NCI-H2081 (cell line): ENCODE measurements at places on chromosomes 16 and 17.

- DNase-seq, result no peak
These were observed 139.4 kb upstream of the TBX2 start for GRCh38 chr17:61260071-61260797.

DNA sequence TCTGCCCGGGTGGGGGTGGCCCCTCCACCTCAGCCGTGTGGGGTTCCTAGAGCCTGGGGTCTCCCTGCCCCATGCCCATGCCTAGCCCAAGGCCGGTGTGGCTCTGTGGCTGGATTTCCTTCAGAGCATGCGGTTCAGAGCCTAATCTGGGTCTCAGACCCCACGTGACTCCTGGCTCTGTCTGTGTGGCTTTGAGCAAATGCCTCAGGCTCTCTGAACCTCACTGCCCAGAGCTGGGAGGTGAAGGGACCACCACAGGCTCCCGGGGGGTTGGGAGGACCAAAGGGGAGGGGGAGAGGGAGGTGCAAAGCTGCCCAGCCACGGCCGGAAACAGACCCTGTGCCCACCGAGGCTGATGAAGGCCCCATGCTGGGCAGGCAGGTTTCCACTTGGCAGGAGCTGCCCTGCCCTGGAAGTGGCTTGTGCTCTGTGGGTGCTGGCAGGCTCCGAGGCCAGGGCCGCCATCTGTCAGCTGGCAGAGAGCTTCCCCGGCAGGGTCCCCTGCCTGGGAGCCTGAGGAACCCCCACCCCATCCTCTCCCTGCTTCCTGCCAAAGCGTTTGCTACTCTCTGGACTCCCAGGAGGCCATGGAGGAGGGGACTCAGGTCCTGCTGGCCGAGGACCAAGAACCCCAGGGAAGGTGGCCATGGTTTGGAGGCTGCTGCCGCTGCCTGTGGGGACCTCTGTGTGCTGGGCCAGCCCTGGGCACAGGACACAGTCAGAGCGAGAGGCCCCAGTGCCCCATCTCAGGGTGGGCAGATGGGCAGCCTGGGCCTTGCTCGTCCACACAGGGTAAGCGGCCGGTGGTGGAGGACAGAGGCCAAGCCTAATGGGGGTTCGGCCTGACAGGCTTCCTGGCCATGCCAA is 4.0 kb downstream of the CDH15 start:
- DNase-seq, result no peak

- DNase-seq, result no peak
These were observed 162.8 kb downstream of the BCAS3 start for GRCh38 chr17:60840456-60840855.

DNA sequence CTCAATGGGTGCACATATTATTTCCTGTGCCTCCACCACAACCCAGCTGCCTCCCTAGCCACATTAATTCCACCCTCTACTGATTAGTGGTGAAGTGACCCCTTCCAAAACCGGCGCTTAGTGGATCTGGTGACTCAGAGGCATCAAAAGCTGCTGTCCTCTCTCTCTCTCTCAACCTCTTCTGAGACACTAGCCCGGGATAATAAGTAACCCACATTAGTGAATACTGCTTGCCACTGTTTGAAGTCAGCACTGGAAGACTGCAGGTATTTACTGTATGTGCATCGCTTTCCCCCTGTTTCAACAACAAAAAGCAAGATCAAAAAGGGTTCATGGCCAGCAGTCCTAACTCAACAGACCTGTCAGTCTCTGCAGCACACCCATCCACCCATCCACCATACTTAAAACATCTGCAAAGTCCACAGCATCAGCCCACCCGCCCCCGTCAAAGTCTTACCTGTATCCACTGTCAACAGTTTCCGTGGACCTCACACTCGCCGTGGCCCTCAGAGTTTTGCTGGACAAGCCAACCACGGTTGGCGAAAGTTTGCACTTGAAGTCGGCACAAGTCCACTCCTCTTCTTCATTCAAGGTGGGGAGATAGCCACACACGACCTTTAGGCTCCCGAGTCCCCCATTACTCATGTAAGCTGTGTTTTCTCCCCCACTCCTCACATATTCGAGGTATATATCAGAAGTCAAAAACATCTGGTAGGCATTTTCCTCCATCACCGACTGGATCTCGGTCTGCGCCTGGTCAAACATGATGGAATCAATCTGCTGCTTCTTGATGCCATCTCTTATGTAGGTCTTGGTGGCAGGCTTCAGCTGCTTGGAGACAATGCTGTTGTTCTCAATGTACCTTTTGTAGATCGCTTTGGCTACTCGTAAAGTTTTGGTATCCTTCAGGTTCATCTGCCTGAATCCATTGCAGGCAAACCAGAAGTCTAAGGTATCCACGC is 3.8 kb downstream of the AXIN2 start:
- no peak for DNase-seq

GRCh38 chr16:27225536-27226360 is 22.4 kb downstream of the KDM8 start:
- DNase-seq, result peak; percentile 68

GRCh38 chr17:40290629-40291280 is 3.1 kb downstream of the CDC6 start:
- DNase-seq, result peak; percentile 55

- DNase-seq, result no peak
These were observed 2.2 kb downstream of the SP2 start for GRCh38 chr17:47898241-47898640.

DNA sequence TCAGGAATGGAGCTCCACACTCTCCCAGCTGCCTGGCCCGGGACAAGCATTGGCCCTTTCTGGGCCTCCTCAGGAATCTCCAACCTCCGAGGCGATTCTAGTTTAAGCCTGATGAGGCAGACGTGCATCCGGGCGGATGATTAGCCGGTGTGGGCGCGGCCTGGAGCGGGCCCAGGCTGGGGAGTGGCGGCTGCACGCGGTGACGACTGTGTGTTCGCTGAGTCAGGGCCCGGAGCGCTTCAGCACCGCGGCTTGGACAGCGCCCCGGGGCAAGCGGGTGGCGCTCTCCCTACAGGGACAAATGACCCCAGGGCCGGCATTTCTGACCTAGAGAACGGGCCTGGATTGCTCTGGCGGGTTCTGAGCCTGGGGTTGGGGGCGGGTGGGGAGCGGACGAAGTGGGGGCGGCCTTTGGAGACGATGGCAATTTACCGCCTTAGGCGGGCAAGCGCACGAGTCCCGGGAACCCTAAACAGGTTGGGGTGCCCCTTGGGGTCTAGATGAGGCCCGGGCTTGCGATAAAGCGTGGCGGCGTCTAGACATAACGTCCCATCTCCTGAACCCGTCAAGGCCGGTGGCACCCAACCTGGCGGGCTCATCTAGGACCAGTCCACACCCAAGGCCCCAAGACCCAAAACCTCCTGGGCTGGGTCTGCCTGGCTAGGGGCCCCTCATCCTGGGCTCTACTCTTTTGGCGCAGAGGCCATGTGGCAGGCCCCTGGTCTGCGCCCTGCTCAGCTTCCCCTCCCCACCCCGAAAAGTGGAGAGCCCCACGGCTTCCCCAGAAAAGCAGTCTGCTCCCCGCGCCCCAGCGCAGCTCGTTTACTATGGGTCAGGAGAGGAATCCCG is 22.3 kb upstream of the ZNHIT3 start:
- no peak for DNase-seq

DNA sequence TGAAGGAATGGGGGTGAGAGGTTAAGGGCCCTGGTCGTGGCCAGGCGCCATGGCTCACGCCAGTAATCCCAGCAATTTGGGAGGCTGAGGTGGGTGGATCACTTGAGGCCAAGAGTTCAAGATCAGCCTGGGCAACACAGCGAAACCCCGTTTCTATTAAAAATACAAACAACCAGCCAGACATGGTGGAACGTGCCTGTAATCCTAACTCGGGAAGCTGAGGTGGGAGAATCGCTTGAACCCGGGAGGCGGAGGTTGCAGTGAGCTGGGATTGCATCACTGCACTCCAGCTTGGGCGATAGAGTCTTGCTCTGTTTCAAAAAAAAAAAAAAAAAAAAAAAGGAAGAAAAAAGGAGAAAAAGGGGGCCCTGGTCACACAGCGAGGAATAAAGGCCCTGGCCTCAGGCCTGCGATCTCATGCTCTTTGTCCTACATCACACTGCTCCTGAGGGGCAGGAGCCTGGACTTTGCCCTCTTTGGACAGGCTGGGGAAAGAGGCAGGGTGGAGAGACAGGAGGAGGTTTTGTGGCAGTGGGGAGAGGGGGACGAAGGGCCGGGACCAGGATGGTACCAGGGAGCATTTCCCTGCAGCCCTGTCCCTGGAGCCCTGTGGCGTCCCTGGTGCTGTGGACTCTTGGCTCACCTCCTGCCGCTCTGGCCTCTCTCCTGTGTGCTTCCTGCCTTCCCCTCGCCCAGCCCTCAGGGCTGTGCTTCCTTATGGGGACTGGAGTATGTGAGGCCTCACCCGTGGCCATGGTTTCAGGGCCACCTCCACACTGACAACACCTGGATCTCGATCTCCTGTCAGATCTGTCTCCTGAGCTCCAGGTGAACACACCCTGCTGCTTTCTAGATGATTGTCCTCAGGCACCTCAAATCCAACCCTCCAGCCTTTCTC is 19.7 kb upstream of the SLC25A19 start:
- DNase-seq, result no peak

DNA sequence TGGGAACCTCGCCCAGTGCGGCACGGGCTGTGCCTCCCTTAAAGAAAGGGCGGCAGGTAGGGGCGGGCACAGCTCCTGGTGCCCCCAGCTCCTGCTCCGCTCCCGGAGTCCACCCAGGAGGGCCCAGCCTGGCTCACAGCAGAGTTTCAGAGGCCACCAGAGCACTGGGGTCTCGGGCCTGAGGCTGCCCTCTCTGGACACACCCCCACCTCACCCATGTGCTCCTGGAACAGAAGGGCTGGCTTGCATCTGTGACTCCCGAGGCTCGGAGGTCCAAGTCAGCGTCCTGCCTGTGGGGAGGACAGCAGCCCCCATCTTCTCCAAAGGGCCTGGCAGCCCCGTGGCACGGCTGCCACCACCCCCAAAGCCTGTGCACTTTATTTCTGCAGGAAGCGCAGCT is 62.7 kb downstream of the RBFOX3 start:
- DNase-seq, result no peak

GRCh38 chr17:37220607-37220953 is 155.2 kb upstream of the C17orf78 start:
- DNase-seq, result peak; percentile 10

- DNase-seq, result no peak
These were observed 737 bp downstream of the DHRS13 start for GRCh38 chr17:28901866-28902818.

- DNase-seq, result no peak
These were observed 210.9 kb downstream of the XYLT1 start for GRCh38 chr16:17259751-17260270.

DNA sequence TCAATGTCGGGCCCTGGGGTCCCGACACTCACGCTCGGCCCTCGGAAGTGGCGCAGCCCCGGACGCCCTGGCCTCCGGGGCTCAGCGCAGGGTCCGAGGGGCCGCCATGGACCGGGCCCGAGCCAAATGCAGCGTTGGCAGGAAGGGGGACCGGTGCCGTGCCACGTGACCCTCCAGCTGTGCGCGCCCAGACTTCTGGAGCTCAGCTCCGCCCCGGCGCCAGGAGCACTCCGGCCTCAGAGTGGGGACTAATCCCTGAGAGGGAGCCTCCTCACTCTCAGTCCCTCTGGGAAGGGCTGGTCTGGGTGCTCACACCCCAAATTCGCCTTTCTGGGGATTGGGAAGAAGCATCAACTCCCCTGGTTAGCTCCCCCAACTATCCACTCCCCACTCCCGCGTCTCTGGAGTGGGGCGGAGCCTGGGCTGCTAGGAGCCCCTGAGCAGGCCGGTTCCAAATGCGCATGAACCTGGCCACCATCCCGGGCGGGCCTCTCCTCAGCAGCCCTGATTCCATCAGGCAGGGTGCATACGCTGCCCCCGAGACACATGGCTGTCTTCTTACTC is at the start of gene B3GNT9:
Gene B3GNT9, minus strand, starts transcription at position 166 of the 564 bp plus-strand sequence. CDS start 513 bp downstream, outside the sequence.
- peak; percentile 32 for DNase-seq

DNA sequence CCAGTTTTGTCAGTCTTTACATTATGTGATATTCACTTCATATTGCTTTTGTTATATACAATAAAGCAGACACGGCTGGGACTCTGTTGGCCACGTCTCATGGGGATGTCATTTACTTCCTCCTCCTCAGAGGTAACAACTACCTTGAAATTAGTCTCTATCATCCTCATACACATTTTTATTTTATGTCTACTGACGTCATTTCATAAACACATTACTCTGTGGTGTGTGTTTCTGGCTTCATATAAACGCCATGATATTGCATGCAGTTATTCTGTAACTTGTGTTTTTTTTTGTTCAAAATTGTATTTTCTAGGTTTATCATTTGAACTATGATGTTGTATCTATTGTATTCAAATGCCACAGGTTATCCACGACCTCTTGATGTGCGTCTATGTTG is 13.4 kb upstream of the IRF8 start:
- DNase-seq, result no peak

DNA sequence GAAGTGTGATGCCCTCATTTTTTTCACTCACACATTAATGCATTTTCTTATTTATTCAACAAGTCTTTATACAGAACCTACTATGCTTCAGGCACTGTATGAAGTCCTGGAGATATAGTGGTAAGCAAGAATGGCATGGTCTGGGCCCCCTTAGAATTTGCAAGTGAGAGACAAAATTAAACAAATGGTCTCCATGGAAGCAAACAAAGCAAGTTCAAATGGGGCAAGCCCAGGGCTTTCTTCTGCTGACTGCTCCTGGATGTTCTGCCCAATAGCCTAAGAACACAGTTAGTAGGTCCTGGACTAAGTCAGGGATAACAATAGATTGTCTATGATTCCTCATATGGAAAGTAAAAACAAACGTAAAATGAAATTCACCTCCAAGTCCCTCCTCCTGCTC is 31.3 kb upstream of the DDX52 start:
- no peak for DNase-seq

DNA sequence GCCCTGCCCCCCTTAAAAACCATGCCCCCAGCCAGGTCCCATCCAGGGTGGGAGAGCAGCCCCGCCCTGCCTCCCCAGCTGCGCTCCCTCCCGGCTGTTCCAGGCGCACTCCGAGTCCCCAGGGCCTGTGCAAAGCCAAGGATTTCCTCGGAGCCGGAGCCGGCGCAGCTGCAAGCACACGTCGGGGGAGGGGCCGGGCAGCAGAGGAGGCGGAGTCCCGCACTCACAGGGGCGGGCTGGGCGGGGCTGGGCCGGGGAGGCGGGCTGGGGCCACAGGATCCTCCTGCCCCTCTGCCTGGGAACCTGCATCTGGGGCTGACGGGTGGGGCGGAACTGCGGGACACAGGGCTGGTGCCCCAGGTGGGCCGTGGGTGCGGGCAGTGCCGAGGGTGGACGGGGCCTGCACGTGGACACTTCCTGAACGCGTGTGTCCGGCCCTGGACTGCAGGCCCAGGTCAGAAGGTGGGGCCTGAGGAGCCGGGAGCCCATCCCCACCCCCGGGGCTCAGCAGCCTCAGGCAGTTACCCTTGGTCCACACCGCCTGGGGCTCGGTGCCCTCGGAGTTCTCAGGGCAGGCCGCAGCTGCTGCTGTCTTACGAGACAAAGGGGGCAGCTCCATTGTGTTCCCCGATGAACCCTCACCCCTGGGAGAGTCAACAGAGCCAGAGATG is 24.0 kb upstream of the SSTR5 start:
- DNase-seq, result peak; percentile 16

GRCh38 chr17:81932333-81932983 is 4.6 kb downstream of the PYCR1 start:
- no peak for DNase-seq

- peak; percentile 68 for DNase-seq
These were observed 19.9 kb downstream of the CLEC16A start for GRCh38 chr16:10964039-10964890.

GRCh38 chr16:19419698-19420075 is 2.0 kb downstream of the TMC5 start:
- no peak for DNase-seq
